ENCODE measurements at places on chromosomes 5 and 9. TPM values are rescaled to one million over a fixed set of nuclear protein-coding genes. Genes with fewer than 3 reads are reported as not detected.

GRCh38 chr5:35438786-35439185 is 178.9 kb upstream of the SPEF2 start:
- H3K36me3 ChIP-seq, result no peaks in the 10 kb centered on the region
- peaks cover 6% of the 10 kb centered on the region for H3K4me1 ChIP-seq
- no peak overlapping the region for H3K4me3 ChIP-seq
- DNase-seq, result no peak
- H3K27me3 ChIP-seq, result no peaks in the 10 kb centered on the region
- no peak overlapping the region for H3K27ac ChIP-seq

Gene PTGR1
- 304 TPM for total RNA-seq

Gene DDX4
- total RNA-seq, result not detected

Gene DOCK8
- total RNA-seq, result 10.5 TPM

Gene PDZD2
- 13.7 TPM for total RNA-seq
